CD4-positive, alpha-beta T cell (primary cell): ENCODE measurements at places on chromosomes 7 and 10. TPM values are rescaled to one million over a fixed set of nuclear protein-coding genes. Genes with fewer than 3 reads are reported as not detected.

RTKN2 gene
- 3.9 TPM for total RNA-seq

GPR85 gene
- not detected for total RNA-seq

ACSM6 gene
- total RNA-seq: not detected

CALML3 gene
- not detected for total RNA-seq

- no peak overlapping the region for H3K4me3 ChIP-seq
- no peaks in the 10 kb centered on the region for H3K27me3 ChIP-seq
- H3K4me1 ChIP-seq: peaks cover 38% of the 10 kb centered on the region
- DNase-seq: no peak
- H3K36me3 ChIP-seq: no peaks in the 10 kb centered on the region
- no peak overlapping the region for H3K27ac ChIP-seq
These were observed 11.8 kb upstream of the RRP12 start for GRCh38 chr10:97412891-97413304.

DNA sequence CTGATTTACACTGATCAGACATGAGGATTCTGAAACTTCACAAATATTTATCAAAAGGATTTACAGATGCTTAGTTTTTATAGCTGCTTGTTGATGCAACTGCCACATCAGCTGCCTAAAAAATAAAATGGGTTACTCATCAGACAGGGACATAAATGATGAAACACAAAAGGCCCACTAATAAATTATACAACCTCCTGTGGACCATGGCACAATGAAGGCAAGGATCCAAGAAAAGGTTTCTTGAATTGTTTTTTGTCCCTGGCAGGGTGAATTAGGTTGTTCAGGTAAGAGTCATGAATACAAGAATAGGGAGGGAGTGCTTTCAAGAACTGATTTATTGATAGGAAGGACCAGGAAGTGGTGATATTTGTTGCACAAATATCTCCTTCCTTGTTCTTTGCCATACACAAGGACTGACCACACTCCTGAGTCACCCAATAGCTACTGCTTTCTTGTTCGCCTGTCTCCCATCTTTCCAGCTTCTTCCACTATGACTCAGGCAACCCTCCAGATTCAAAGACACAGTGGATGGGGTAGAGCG, 234.5 kb downstream of the AHR start:
- no peaks in the 10 kb centered on the region for H3K36me3 ChIP-seq
- H3K4me1 ChIP-seq: peaks cover 3% of the 10 kb centered on the region
- H3K4me3 ChIP-seq: no peak overlapping the region
- DNase-seq: no peak

DNA sequence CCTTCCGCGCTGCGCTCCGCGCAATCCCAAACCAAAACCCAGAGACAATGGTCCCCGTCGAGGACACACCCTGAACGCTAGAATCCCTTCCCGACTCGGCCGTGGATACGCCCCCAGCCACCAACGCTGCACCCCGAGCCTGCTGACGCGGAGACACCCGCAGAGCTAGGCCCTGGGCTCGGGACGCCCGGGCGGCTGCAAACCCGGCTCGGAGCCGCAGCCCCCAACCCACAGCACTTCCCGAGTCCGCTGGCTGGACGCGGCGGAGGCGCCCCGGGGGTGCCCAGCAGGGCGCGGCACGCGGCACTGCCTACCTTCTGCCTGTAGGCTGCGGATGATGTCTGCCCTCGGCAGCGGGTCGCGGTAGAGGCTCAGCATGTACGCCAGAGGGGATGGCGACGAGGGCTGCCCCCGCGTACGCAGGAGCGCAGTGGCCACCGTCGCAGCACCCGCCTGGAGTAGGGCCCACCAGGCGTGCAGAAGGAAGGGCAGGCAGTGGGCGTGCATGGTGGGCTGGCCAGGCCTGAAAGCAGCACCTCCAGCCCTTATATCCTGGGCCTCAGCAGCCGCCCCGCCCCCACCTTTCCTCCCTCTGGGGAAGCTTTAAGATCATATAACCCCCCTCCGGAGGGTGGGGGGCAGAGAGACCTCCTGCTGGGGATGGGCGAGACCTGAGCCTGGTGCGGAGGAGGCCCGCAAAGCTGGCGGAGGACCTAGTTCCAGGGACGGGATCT, at the start of gene NODAL:
TSS of gene NODAL (minus strand) at position 521 of the 734 bp plus-strand sequence. CDS start at position 507, 14 bp downstream.
- H3K36me3 ChIP-seq: no peaks in the 10 kb centered on the region
- H3K4me3 ChIP-seq: peak within 1 kb of the TSS; percentile 30
- DNase-seq: no peak
- H3K27me3 ChIP-seq: peaks cover 45% of the 10 kb centered on the region
- no peak within 1 kb of the TSS for H3K27ac ChIP-seq
- peaks cover 18% of the 10 kb centered on the region for H3K4me1 ChIP-seq
